ENCODE measurements at places on chromosomes 2 and 18.

- no peak for DNase-seq
Observed at GRCh38 chr18:4455113-4455811, at the start of gene DLGAP1. Gene DLGAP1 (minus strand): TSS chr18:4455307.

GRCh38 chr2:134232868-134233727, 20.8 kb upstream of the MGAT5 start:
- DNase-seq, result no peak

- DNase-seq, result no peak
Observed at GRCh38 chr18:23682472-23682871, 6.8 kb upstream of the LAMA3 start.

- DNase-seq, result no peak
Observed at GRCh38 chr2:241258505-241259280, 56.8 kb downstream of the HDLBP start.

DNA sequence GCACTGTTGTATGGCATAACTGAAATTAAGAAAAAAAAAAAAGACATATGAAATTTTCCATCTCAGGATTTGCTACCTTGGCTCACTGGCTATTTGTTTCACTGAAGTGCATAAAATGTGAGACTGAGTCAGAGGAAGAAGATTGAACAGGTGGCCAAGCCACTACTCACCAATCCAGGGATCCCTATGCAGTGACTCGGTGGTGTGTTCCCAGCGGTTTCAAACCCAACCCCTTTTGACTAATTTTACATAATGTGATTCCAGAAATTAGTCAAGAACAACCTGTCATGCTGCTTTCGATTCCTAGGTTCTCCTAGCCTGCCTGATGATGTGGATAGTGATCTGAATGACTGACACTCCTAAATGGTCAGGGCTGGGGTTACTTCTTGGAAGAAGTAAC, 77.3 kb downstream of the KLHL14 start:
- no peak for DNase-seq

DNA sequence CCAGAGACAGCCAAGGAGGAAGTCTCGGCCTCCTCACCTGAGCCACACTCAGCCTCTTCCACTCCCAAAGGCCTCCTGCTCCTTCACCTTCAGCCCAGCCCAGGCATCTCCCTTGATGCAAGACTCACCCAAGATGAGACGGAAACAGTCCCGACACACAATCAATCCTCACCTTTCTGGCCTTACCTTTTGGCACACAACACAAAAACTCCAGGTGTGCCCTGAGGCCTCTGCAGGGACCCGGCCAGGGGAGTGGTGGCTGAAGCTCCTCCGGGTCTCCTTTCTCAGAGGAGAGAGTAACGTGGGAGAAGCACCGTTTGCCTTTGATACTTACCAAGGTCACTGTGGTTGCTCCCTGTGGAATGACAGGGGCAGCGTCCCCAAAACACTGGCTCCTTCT, 23.8 kb upstream of the EFHD1 start:
- DNase-seq, result no peak

GRCh38 chr18:75252136-75252535, 41.5 kb downstream of the TSHZ1 start:
- no peak for DNase-seq

DNA sequence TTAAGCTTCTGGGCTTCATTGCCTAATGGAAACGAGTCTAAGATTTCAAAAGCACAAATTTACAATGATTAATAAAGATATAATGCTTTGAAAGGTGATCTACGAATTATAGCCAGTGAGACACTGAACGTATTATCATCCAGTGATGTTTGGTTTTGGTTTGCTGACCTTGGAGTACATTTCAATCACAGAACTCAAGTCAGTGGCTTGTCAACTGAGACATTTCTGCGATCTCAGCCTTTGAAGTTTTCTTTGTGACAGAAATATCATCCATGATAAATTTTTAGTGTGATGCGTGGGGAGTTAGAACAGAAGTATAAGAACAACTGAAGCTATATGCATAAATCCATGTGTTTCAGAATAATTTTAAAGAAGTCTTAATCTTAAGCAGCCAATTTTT, 263.8 kb downstream of the TCF4 start:
- DNase-seq, result no peak

- DNase-seq, result no peak
Observed at GRCh38 chr18:27270508-27270907, 85.4 kb upstream of the CHST9 start.

DNA sequence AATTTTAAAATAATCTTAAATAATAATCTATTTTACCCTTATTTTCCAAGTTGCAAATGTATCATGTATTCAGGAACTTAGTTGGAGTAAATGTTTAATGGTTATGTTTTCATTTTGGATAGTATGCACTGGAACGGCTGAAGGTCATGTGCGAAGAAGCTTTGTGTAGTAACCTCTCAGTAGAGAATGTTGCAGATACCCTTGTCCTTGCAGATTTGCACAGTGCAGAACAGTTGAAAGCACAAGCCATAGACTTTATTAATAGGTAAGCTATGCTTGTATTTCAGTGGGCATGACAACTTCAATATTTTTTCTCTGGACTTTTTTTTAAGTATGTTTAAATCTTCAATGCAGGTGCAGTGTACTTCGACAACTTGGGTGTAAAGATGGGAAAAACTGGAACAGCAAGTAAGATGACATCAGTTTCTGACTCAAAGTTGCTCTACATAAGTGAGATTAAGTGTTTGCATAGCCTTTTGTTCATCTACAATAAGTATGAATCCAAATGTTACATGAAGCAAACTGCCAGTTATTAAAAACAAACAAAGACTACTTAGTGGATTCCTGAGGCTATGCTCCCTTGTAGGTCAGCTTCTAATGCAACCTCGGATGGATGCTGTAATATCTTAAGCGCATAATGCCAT, 63.1 kb downstream of the SPOPL start:
- DNase-seq, result no peak

GRCh38 chr2:154480521-154480920, 218.0 kb upstream of the KCNJ3 start:
- no peak for DNase-seq

DNA sequence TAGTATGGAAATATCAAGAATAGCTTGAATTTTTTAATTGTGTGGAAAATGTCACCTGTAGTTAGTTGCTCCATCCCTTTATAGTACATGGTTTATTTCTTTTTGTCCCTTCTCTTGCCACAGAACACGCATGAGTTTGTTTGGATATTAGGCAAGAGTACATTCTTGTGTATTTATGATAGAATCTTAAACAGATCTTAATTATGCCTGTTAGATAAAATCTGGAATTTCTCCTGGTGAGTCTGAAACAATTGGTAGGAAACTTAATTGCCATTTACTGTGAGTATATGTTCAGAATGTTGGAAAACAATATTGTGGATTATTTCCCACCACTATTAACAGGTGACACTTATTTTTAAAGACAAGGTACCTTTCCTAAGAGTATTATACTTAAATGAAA, 30.2 kb upstream of the CABYR start:
- DNase-seq, result no peak

- no peak for DNase-seq
Observed at GRCh38 chr2:26562811-26563645, 78.1 kb downstream of the CIB4 start.

DNA sequence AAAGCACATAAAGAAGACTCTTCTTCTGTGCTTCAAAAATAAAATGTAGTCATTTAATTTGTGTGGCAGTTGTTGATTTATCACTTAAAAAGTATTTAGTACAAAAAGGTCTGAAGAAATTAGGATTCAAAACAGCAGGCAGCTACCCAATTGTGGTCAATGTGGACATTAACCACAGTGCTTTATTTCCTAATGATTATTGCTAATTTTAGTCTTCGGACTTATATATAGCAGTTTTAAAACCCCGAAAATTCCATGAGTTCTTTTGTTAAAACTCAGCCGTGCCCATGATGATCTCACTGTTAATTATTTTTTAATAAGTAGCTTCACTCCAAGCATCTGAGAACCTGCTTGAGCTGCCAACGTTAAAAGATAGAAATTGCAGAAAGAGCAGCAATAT, 594.3 kb downstream of the STK39 start:
- no peak for DNase-seq

DNA sequence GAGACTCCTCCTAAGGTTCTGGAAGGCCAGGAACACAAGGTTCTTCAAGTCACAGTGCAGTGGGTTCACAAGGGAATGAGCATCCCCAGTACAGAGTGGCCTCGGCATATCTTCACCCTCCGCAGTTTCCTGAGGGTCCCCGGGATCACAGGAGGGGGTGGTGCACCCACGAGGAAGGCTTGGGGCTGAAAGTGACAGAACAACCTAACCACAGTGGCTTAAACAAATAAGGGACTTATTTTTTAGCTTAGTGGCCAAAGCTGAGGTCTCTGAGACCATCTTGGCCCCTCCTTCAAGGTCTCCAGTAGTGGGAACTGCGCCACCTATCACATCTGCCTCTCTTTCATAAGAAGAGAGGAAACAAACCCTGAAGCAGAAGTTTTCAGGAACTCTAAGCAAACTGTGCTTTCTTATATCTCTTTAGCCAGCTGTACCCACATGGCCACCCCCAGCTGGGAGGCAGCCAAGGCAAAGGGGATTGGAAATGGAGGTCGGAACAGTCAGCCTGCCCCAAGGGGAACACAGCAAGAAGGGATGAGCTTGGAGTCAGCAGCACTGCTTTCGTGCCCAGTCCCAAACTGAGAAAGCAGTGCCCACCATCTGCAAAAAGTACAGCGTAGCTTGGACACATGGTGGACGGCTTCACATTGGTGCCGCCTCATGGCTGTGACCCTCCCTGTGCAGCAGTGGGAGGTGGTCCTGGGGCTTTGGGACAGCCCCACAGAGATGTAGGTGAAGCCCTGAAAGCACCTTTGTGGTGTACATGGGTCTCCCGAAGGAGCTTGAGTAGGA, 260.0 kb upstream of the ID2 start:
- no peak for DNase-seq

DNA sequence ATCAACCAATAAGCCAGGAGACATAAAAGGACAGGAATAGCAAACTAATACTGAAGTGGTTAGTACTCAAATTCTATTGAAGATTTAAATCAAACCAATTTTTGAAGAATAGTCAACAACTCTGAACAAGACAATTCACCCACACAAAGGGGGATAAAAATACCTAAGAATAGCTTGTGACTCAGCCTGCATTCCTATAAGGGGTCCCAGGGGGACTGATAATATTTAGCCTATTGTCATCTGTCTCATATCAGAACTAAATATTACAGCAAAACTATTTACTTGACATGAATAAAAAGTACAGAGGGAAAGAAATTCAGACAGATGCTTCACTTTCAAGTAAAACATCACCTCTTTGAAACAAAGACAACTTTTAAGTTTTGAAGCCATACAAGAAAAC, 7.7 kb downstream of the ITSN2 start:
- DNase-seq, result no peak

GRCh38 chr2:67904566-67904965, 158.2 kb downstream of the C1D start:
- DNase-seq, result no peak

DNA sequence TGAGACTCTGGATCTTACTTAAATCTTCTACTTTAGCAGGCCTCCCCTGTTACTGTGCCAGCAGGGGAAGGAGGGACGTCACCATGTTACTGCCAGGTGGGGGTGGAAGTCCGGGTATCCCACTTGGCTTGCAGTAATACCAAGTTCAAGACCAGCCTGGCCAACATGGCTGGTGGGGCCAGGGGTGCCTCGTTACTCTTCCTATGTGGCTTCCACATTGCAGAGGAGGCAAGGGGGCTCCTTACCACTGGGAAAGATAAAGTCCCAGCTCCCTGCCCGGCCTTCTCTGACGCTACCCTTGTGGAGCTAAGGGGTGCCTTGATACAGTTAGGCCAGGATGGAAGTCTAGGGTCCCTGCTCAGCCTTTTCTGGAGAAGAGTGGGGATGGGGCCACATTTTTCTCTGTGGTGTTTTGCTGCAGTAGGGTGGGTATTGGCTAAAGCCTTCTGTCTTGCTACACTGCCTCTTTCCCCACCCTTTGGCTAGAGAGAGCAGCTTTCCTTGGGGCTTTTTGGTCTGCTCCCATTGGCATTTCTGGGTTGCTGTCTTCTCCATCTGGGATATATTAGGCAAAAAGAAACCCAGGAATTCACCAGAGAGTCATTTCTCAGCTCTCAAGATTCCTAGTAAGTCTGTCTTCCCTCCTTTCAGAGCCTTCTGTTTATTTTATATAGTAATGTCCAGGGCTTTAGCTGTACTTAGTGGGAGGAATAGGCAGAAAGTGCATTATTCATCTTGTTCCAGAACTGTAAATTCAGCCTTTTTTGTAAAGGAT, 21.9 kb downstream of the ELMOD3 start:
- no peak for DNase-seq

GRCh38 chr2:42880738-42881690, 88.6 kb upstream of the HAAO start:
- peak; percentile 20 for DNase-seq

GRCh38 chr2:46032996-46033395, 264.2 kb upstream of the EPAS1 start:
- no peak for DNase-seq

- DNase-seq, result no peak
Observed at GRCh38 chr2:239855863-239856587, 169.1 kb downstream of the NDUFA10 start.

GRCh38 chr2:26139269-26140183, 33.4 kb upstream of the GAREM2 start:
- DNase-seq, result no peak

GRCh38 chr18:33010149-33010548, 237.3 kb upstream of the KLHL14 start:
- DNase-seq, result no peak

GRCh38 chr18:55376387-55376786, 211.6 kb downstream of the TCF4 start:
- DNase-seq, result no peak

DNA sequence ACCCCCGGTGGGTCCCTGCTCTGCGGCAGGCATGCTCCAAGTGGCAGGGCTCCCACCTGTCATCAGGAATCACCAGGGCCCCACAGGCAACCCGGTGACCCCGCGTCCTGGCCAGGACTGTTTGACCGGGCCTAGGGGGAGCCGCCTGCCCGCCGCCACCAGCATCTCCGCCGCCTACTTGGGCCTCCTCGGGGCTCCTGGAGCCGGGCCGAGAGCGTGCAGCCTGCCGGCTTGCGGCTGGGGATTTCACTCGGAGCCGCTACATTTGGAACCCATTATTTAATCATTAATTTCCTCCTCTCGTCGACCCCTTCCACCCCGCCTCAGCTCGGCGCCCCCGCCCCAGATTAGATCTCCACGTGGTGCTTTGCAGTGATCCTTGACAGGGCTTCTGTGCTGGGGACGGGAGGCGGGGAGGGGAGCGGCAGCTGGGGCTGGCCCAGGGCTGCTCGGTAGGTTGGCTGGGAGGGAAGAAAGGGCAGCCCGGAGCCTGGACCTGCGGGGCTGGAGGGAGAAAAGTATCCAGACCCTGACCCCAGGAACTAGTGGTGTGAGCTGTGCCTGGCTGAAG, 295.4 kb downstream of the CYP26B1 start:
- no peak for DNase-seq

- no peak for DNase-seq
Observed at GRCh38 chr2:17517481-17518211, 594 bp downstream of the RAD51AP2 start.
